ENCODE measurements at places on chromosomes 7 and 10. TPM values are rescaled to one million over a fixed set of nuclear protein-coding genes. Genes with fewer than 3 reads are reported as not detected.
A peak's percentile ranks its signal among the peaks of the same experiment; 100 is the strongest.

GRCh38 chr7:21497072-21497471, 45.8 kb upstream of the DNAH11 start:
- DNase-seq, result peak; percentile 5

DNA sequence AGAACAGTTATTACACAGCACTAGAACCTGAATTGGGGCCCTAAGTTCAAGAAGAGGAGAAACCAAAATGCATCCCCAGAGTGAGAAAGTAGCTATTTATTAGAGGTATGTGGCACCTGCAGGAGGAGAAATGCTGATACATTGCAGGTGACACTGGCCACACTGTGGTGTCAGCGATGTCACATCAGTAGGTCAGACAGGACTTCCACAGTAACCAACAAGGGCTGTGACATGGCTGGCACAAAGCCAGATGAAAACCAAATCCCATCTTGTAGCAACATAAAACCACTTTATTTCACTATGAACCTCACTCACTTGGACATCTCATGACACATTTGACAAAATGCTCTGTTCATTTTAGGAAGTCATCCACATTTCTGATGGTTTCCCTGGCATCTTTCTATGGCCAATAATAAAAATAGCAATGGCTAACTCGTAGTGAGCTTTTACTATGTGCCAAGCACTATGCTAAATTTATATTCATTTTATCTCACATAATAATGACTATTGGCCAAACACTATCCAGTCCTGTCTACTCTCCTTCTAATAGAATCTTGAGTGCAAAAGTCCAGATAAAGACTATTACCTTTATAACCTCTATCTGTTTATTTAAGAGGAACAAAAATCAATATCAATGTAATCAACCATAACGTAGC, 154.2 kb downstream of the TSPAN12 start:
- peak; percentile 21 for DNase-seq

Gene TMEM26
- total RNA-seq, result 2.4 TPM

Gene NKX2-3
- total RNA-seq, result not detected

GRCh38 chr7:44076101-44076895, 6.0 kb downstream of the POLM start:
- no peak for DNase-seq

Gene MOGAT3
- total RNA-seq, result not detected

DNA sequence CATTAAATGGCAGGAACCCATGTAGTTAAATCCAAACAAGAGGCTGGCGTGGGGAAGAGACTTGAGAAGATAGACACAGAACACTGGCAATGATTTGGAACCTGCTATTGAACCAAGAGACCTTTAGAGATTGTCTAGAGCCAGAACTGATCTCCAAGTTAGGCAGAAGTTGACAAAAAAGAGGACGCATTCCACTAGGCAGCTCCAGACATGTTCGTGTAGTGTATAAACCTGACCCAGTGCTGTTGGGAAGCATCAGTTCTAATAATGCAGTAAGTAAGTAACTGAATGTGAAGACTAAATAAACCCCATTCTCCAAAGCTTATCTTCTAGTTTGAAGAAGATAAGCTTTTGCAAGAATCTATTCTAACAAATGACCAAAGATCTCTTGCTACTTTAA, 50.8 kb downstream of the AP3M1 start:
- DNase-seq, result no peak

Gene GATA3
- 0.09 TPM for total RNA-seq

DNA sequence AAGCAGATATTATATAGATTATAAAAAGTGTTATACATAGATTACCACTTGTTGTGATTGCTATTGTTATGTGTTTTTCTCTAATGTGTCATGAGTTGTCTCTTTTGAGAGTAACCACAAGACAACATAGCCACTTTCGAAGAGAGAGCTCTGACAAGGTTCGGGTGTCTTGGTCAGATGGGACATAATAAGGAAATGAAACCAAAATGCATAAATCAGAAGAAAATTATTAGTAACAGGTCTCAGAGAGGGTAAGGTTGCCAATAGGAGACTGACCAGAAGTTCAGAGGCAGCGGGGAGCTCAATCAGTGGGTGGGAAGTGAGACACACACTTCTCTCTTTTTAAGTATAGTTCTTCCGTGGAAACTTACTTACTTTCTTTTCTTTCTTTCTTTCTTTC, 639.2 kb upstream of the POT1 start:
- DNase-seq, result no peak

- DNase-seq, result no peak
Observed at GRCh38 chr10:102040305-102041050, 15.5 kb downstream of the ARMH3 start.

GRCh38 chr7:159370-160270, 32.8 kb upstream of the FAM20C start:
- no peak for DNase-seq

Gene AMZ1
- 2.4 TPM for total RNA-seq

DNA sequence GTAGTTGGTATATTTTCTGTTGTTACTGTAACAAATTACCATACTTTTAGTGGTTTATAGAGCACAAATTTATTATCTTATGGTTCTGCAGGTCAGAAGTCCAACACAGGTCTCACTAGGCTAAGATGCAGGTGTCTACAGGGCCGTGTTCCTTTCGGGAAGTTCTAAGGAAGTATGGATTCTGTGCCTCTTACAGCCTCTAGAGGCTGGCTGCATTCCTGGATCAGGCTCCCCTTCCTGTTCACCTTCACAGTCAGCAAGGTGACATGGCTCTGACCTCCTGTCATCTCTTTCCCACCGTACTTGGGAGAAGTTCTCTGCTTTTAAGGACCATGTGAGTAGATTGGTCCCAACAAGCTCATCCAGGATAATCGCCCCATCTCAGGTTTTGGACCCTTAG, 37.3 kb downstream of the BMPR1A start:
- no peak for DNase-seq

- no peak for DNase-seq
Observed at GRCh38 chr7:124532166-124532565, 233.4 kb downstream of the GPR37 start.

Gene LIPM
- not detected for total RNA-seq

GRCh38 chr10:33180921-33181320, 153.5 kb downstream of the NRP1 start:
- DNase-seq, result no peak

- DNase-seq, result no peak
Observed at GRCh38 chr7:37062560-37062859, 338.2 kb upstream of the AOAH start.

GRCh38 chr10:71957546-71958275, 6.5 kb upstream of the CHST3 start:
- no peak for DNase-seq

Gene SFMBT2
- total RNA-seq, result 51.0 TPM

GRCh38 chr10:131653140-131653539, 247.7 kb upstream of the PPP2R2D start:
- DNase-seq, result no peak

Gene SUMF2
- total RNA-seq, result 49.9 TPM

DNA sequence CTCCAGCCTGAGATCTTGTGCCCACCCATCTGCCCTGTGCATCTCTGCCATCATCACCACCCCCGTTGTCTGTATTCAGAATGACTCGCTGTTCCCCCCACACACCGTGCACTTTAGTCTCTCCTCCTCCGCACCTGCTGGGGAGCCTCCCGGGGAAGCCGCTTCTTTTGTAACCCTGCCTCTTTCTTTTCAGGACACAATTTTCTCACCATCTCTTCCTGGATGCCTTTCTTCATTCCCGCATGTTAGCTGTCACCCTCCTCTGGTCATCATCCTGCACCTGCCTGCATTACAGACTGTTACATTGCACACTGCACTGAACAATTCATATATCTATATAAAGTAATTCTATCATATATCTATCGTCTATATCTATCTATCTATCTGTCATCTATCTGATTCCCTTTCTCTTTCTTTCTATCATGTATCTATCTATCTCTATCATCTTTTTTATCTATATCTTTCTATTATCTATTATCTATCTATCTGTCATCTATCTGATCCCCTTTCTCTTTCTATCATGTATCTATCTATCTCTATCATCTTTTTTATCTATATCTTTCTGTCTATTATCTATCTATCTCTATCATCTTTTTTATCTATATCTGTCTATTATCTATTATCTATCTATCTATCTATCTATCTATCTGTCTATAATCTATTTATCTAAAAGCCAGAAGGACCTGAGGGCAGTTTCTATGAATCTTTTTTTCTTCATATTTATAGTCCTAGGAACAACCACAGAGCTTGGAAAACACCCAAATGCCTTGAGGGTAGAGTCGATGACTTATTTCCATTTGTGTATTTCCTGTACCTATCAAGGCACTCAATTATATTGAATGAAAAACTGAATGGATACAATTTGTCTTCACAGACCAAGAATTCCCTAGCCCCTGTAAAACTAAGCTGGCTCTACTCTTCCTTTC, 642.5 kb downstream of the ACTR3B start:
- DNase-seq, result no peak

DNA sequence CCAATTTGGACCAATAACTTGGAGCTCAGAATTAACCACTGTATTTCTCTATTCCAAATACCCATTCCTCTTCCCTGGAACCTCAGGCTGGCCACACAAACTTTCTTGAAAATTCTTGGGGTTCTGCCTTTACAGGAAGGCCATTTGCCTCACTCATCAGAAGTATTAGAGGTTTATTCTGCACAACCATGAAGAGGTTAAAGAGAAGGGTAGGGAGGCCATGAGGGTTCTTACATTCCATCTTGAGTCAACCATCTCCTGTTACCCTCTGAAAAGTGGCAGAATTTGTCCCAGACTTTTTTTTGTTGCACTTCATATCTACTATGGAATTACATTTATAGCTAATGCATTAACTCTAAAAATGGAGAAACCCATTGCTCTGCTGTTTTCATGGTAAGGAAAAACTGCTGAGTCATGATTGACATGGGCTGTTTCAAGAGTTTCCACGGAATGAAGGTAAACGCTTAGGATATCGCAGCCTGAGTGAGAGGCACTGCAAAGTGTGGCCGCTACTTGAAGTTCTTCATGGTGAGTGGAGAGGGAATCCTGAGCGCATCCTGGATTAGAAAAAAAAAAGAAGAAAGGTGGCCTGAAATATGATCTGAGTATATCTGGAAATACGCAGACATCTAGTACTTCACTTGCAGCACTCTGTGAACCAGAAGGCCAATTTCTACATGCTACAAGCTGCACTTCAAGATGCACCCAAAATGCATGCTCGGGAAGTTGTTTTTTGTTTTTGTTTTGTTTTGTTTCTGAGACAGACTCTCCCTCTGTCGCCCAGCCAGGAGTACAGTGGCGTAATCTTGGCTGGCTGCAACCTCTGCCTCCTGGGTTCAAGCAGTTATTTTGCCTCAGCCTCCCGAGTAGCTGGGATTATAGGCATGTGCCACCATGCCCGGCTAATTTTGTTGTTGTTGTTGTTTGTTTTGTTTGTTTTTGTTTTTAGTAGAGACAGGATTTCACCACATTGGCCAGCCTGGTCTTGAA, 83.7 kb downstream of the KIAA1217 start:
- DNase-seq, result no peak
